ENCODE measurements at places on chromosomes 16 and 17. TPM values are rescaled to one million over a fixed set of nuclear protein-coding genes. Genes with fewer than 3 reads are reported as not detected.

The ODAD4 gene
- 0.60 TPM for total RNA-seq

GRCh38 chr16:14289692-14290340 is 218.7 kb downstream of the MRTFB start:
- H3K27ac ChIP-seq = no peak overlapping the region
- no peaks in the 10 kb centered on the region for H3K27me3 ChIP-seq
- no peak overlapping the region for H3K4me3 ChIP-seq
- peaks cover 9% of the 10 kb centered on the region for H3K4me1 ChIP-seq
- DNase-seq = peak; percentile 66
- H3K36me3 ChIP-seq = no peaks in the 10 kb centered on the region

- no peak overlapping the region for H3K4me3 ChIP-seq
- H3K36me3 ChIP-seq = no peaks in the 10 kb centered on the region
- DNase-seq = no peak
- H3K27ac ChIP-seq = no peak overlapping the region
- peaks cover 13% of the 10 kb centered on the region for H3K27me3 ChIP-seq
Measured at GRCh38 chr16:10835281-10835931, 16.8 kb upstream of the TVP23A start.

The GPR179 gene
- total RNA-seq = 0.07 TPM

The ZNF385C gene
- 2.3 TPM for total RNA-seq

GRCh38 chr17:57106836-57107497 is 21.9 kb downstream of the AKAP1 start:
- H3K4me3 ChIP-seq = no peak overlapping the region
- no peaks in the 10 kb centered on the region for H3K27me3 ChIP-seq
- H3K4me1 ChIP-seq = peaks cover 79% of the 10 kb centered on the region
- H3K36me3 ChIP-seq = peaks cover 66% of the 10 kb centered on the region

GRCh38 chr16:4412159-4412558 is 4.2 kb downstream of the CORO7 start:
- DNase-seq = no peak
- peaks cover 14% of the 10 kb centered on the region for H3K4me1 ChIP-seq
- peaks cover 4% of the 10 kb centered on the region for H3K36me3 ChIP-seq
- H3K4me3 ChIP-seq = no peak overlapping the region

The KREMEN2 gene
- 1.2 TPM for total RNA-seq

GRCh38 chr17:27306276-27306835 is 12.4 kb downstream of the WSB1 start:
- H3K4me3 ChIP-seq = no peak overlapping the region
- H3K27me3 ChIP-seq = no peaks in the 10 kb centered on the region
- no peak overlapping the region for H3K27ac ChIP-seq
- peaks cover 17% of the 10 kb centered on the region for H3K36me3 ChIP-seq
- peaks cover 30% of the 10 kb centered on the region for H3K4me1 ChIP-seq

- H3K27me3 ChIP-seq = no peaks in the 10 kb centered on the region
- peaks cover 32% of the 10 kb centered on the region for H3K4me1 ChIP-seq
- no peak for DNase-seq
- no peaks in the 10 kb centered on the region for H3K36me3 ChIP-seq
Measured at GRCh38 chr17:64336760-64337413, 53.8 kb downstream of the PECAM1 start.

DNA sequence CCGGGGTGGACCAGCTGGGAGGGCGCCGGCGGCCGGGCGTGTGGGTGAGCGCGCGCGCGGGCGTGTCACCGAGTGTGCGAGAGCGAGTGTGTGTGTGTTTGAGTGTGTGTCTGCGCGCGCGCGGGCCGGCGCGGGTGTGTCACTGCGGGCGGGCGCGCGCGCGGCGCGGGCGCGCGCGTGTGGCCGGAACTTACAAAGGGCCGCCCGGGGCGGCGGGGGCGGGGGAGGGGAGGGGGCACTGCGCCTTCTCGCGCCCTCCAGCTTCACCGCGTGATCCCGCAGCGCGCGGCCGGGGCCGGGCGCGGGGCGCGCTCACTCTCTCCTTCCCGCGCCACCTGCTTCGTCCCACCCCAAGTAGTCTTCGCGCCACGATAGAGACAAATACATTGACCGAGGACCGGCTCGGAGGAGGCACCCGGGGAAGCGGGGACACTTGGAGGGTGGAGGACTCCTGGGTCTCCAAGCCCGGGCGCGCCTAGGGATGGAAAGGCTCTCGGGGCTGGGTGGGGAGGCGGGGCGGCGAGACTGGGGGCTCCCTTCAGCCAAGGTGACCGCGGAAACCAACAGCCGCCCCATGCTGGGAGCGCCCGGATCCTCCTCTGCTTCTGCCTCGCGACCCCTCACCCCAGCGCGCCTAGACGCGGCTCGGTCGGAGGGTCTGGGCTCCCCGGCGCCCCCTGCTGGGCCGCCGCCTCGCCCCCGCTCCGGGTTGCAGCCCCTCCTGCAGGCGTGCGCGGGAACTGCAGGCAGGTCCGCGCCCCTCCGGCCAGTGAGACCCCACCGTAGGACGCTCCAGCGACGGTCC is at the start of gene SRCIN1:
SRCIN1 (minus strand) TSS at position 112 of the 805 bp plus-strand sequence. CDS start 247 bp downstream, outside the sequence.
- DNase-seq = peak; percentile 57
- no peaks in the 10 kb centered on the region for H3K27me3 ChIP-seq
- peak within 1 kb of the TSS; percentile 84 for H3K4me3 ChIP-seq
- H3K4me1 ChIP-seq = peaks cover 89% of the 10 kb centered on the region
- no peaks in the 10 kb centered on the region for H3K36me3 ChIP-seq

The SPAG9 gene
- total RNA-seq = 78.6 TPM

DNA sequence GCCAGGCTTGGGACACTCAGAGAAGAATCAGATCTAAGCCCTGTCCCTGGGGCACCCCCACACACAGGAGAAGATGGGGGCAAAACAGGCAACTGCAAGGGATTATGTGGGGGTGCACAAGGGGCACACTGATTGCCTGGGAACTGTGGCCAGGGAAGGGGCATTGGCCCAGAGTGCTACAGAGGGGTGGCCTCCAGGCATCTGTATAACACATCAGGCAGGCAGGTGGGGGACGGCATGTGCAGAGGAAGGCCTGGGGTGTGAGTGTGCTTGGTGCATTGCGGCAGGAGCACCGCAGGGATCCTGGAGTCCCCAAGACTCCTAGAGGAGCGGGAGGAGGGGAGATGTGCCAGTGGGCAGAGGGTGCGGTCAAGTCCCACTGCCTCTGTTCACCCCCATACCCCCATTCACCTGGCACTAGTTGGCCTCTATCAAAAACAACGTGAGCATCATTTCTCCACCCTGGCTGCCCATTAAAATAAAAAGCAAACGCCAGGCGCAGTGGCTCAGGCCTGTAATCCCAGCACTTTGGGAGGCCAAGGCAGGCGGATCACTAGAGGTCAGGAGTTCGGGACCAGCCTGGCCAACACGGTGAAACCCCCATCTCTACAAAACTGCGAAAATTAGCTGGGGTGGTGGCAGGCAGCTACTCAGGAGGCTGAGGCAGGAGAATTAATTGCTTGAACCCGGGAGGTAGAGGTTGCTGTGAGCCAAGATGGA is 41.5 kb downstream of the C16orf82 start:
- H3K36me3 ChIP-seq = no peaks in the 10 kb centered on the region
- no peak overlapping the region for H3K27ac ChIP-seq

DNA sequence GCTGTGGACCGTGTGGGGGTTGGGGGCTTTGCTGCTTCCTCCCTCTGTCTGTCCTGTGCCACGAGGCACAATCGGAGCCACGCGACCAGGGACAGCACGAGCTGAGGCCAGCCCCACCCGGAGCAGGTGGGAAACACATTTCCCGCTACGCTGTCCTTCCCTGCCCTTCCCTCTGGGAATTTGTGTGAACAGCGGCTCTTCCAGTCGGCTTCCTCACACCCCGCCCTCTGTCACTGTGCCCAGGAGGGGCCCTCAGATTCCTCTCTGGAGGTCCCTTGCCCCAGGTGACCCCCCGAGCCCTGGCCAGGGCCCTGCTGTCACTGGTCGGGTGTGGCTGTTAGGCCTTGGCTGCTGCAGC is 19.6 kb downstream of the SPIRE2 start:
- H3K36me3 ChIP-seq = peaks cover 8% of the 10 kb centered on the region
- no peaks in the 10 kb centered on the region for H3K27me3 ChIP-seq
- peaks cover 15% of the 10 kb centered on the region for H3K4me1 ChIP-seq
- no peak overlapping the region for H3K4me3 ChIP-seq
- no peak for DNase-seq
- no peak overlapping the region for H3K27ac ChIP-seq

The CD300LF gene
- total RNA-seq = not detected

DNA sequence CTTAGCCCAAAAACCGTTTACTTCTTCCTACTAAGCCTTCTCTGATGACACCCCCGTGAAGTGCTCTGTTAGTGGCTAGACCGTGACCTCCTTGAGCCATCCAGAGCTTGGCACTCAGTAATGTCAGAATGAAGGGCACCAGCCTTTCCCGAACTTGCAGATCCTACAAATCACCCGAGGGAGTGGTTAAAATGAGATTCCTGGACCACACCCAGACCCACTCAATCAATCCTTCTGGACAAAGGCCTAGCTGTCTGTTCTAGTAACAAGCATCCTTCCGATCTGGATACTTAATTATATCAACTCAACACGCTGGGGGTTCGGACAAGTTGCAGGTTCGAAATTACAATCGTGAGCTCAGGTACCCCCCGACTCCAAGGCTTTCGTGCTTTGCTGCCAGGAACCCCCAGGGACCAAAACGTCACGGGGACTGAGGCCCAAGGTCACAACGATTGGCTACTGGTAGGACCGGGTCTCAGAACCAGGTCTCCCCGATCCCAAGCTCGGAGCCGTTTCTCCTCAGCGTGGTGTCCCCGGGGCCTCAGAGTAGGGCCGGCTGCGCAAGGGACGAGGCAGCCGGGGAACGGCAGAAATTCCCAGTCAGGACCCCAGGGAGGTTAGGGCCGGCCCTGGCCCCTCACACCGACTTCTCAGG is 527 bp downstream of the CIAPIN1 start:
- no peaks in the 10 kb centered on the region for H3K27me3 ChIP-seq
- peak overlapping the region; percentile 76 for H3K27ac ChIP-seq
- no peak for DNase-seq
- H3K36me3 ChIP-seq = peaks cover 11% of the 10 kb centered on the region

GRCh38 chr17:17364338-17364667 is 61.1 kb downstream of the NT5M start:
- H3K4me1 ChIP-seq = peaks cover 36% of the 10 kb centered on the region
- no peaks in the 10 kb centered on the region for H3K27me3 ChIP-seq
- H3K27ac ChIP-seq = no peak overlapping the region
- H3K36me3 ChIP-seq = no peaks in the 10 kb centered on the region

- DNase-seq = no peak
- no peaks in the 10 kb centered on the region for H3K36me3 ChIP-seq
- no peaks in the 10 kb centered on the region for H3K27me3 ChIP-seq
- H3K4me3 ChIP-seq = no peak overlapping the region
Measured at GRCh38 chr16:64365448-64365931, 756.4 kb downstream of the CDH11 start.

The NT5C gene
- 31.4 TPM for total RNA-seq

- peaks cover 93% of the 10 kb centered on the region for H3K4me1 ChIP-seq
- H3K36me3 ChIP-seq = no peaks in the 10 kb centered on the region
- no peak for DNase-seq
- H3K27ac ChIP-seq = peak within 1 kb of the TSS; percentile 98
Measured at GRCh38 chr17:3800362-3801271, at the start of gene ITGAE. Gene ITGAE, minus strand, starts transcription at chr17:3801188. Its CDS starts 44 bp downstream, at chr17:3801144.

DNA sequence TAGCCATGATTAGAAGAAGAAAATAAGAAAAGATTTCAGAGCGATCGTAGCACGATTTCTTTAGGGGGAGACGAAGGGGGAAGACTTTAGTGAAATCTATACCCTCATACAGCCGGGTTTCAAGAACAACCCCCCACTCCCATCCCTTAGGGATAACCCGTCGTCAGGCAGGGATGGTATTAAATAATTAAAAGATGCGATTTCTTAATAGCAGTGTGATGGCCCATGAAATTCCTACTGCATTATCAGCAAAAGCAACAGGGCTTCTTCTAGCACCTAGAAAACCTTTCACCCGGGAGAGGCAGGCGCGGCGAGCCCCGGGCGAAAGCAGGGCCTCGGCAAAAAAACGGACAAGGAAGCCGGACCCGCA is 1.4 kb downstream of the CDH11 start:
- DNase-seq = no peak
- H3K4me3 ChIP-seq = no peak overlapping the region
- no peaks in the 10 kb centered on the region for H3K4me1 ChIP-seq
- no peak overlapping the region for H3K27ac ChIP-seq
- no peaks in the 10 kb centered on the region for H3K36me3 ChIP-seq
- no peaks in the 10 kb centered on the region for H3K27me3 ChIP-seq
